Heart left ventricle (tissue), 16 donors: ENCODE measurements at places on chromosomes 3 and 15. TPM values are rescaled to one million over a fixed set of nuclear protein-coding genes. Genes with fewer than 3 reads are reported as not detected.

- DNase-seq = no peak
These were observed 179.8 kb downstream of the SLCO3A1 start for GRCh38 chr15:92033314-92033713.

Gene WDR72
- total RNA-seq = not detected

- no peak for DNase-seq
These were observed 7.3 kb upstream of the TRPM1 start for GRCh38 chr15:31108836-31109235.

Gene C2CD4B
- total RNA-seq = 8.4 TPM

- peak; percentile 72 for DNase-seq
These were observed 5.7 kb upstream of the FBLN2 start for GRCh38 chr3:13543253-13543652.

Gene HHLA2
- total RNA-seq = not detected

DNA sequence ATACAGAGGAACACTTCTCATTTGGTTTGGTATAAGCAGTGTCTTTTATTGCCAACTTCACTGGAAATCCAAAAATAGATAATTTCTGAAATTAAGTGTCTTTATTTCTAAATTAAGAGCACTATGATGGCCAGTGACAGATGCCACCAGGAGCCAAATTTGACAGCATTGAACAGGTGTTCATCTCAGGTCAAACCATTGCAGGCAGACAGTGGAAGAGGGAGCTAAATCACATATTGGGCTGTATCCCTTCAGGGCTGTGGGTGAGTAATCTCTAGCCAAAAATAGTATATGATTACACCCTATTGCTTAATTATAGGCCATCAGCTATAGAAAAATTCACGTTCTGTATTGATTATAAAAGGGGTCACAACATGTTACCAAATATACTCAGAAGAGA is 457.7 kb downstream of the NAALADL2 start:
- no peak for DNase-seq

DNA sequence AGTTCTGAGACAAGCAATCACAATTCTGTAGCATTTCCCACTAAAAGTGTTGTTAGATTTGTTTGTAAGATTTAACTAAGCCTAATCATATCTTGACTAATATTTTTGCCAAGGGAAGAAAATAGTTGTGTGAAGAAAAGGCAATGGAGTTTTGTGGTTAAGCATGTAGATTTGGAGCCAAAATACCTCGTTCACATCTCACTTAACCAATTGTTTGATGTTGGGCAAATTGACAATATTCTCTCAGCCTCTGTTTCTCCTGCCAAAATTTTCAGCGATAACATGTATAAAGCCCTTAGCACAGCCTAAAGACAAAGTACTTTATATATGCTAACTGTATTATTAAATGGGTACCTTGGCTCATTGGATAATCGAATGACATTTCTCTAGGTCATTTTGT is 20.5 kb upstream of the CDIN1 start:
- DNase-seq = no peak

Gene TMEM158
- 0.58 TPM for total RNA-seq

GRCh38 chr3:191795196-191795595 is 334.2 kb downstream of the PYDC2 start:
- DNase-seq = no peak

DNA sequence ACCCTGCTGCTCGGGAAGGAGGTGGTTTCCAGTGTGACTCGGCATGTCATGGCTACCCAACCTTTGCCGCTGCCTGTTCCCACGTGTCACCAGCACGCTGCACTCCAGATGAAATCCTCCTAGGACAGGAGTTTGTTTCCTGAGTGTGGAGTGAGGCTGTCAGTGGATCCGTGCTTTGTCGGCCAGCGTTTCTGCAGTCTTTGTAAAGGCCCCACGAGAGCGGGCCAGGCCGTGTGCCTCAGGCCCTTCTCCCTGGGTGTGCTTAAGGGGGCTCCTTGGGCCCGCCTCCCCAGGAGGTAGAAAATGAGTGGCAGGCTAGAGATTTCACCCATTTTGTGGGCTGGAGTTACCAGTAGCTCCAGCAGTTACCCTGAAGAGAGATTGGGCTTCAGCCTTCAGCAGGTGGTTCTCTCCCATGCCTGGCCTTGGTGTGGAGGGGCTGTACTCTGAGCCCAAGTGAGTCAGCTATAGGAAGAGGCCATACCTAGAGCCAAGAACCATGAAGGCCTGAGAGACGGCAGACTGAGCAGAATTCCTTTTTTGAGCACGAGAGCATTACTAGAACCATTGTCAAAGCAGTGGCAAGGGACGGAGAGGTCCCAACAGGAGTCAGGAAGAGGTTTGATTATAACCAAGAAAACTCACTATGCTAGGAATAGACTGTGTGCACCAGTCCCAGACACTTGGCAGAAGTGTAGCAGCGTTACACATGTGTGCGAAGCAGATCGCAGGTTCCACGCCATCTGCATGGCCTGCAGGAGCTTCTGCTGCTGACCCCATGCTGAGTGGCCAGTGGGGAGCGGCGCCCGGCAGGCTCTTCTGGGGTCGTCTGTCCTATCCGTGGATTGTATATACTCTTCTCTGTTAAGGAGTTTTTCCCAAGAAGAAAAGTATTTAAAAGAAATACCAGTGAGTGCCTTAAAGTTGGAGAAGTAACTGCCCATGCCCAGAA is 14.5 kb downstream of the MAP6D1 start:
- no peak for DNase-seq

GRCh38 chr3:48397767-48398681 is 26.0 kb downstream of the FBXW12 start:
- peak; percentile 15 for DNase-seq

DNA sequence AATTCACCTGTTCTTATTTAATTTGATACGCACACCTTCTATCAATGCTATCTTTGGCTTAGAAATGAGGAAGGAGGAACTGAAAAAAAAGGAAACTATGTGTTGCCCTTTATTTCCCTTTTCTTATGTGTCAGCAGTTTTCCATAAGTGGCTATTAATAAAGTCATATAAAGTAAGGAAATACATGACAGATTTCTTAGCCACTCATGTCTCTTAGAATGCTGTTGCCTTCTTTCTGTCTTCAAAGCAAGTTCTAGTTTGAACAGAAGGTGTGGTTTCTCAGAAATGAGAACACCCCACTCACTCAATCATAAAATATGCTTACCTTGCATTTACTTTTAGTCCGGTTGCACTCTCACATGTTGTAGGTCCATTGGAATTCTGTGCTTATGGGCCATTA is 640.5 kb upstream of the GRM7 start:
- DNase-seq = no peak

- no peak for DNase-seq
These were observed 25.9 kb downstream of the ETFA start for GRCh38 chr15:76285241-76285825.

- no peak for DNase-seq
These were observed 48.0 kb upstream of the PXYLP1 start for GRCh38 chr3:141183606-141184005.

GRCh38 chr3:5972586-5972985 is 785.1 kb downstream of the EDEM1 start:
- no peak for DNase-seq

GRCh38 chr3:184873141-184873540 is 61.2 kb downstream of the VPS8 start:
- no peak for DNase-seq

- DNase-seq = no peak
These were observed 784 bp upstream of the CISH start for GRCh38 chr3:50612234-50612882.

- DNase-seq = peak; percentile 69
These were observed 191.9 kb upstream of the TSC22D2 start for GRCh38 chr3:150216041-150216811.

DNA sequence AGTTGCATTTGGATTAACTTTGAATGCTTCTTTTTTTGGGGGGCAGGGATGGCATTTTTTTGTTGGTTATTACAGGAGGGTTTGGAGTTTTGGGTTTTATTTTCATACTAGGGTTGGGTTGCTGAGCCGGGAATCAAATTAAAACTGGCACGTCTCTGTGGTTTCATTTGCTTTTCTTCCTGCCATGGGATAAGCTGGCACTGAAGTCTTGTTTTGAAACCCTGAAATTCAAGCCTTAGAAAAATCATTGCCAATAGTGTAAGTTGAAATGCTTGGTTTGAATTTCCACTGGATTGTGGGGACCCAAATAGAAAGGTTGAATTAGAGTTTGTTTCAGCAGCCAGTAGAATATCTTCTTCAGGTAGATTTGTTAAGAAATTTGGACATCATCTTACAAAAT is 193.1 kb upstream of the DCBLD2 start:
- no peak for DNase-seq

DNA sequence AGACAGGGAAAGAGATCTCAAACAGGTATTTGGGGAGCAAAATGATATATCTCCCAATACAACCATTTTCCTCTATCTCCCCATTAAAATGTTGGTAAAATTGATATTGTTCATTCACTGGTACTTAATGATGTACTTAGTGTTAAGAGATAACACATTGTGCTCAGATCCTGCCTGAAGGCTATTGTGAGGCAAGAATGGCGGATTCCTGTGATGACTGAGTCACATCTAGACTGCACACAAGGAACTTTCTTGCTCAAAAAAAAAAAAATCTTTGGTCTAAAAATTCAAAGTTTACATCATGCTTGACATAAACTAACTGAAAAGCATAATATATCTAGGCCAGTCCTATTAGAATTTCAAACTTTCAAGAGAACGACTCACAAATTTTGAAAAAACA is 171.1 kb upstream of the TTC14 start:
- no peak for DNase-seq

- DNase-seq = no peak
These were observed 157.1 kb upstream of the TGFBR2 start for GRCh38 chr3:30449290-30449632.

- no peak for DNase-seq
These were observed 101.1 kb downstream of the EPHA6 start for GRCh38 chr3:96915445-96915844.

Gene TUBGCP5
- total RNA-seq = 13.0 TPM

Gene PYGO1
- total RNA-seq = 5.2 TPM

DNA sequence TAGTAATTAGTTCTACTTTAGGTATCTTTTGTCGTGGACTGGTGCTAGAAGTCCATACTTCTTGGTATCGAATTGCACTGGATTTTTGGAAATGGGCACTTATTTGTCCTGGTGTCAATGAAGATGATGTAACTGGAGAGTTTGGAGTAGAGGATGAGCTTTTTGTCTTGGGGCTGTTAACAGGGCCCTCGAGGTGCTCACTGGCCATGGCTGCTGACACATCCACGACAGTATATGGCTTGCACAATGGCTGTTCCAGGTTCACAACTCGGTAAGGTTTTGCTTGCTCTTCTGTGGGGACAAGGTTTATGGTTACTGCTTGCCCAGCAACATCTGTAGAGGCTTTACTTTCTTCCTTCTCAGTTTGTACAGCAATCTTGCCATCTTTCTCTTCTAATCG is 109.4 kb upstream of the TSPAN3 start:
- no peak for DNase-seq

GRCh38 chr3:53820084-53820483 is 26.1 kb downstream of the CHDH start:
- no peak for DNase-seq

- DNase-seq = no peak
These were observed 939 bp downstream of the PPIB start for GRCh38 chr15:64161688-64162477.

GRCh38 chr3:140530131-140530530 is 147.7 kb upstream of the TRIM42 start:
- no peak for DNase-seq

Gene CNBP
- total RNA-seq = 557 TPM

Gene PPP1R14D
- total RNA-seq = not detected

- DNase-seq = peak; percentile 59
These were observed 3.3 kb upstream of the ALAS1 start for GRCh38 chr3:52194485-52195290.

Gene CP
- total RNA-seq = 3.5 TPM

DNA sequence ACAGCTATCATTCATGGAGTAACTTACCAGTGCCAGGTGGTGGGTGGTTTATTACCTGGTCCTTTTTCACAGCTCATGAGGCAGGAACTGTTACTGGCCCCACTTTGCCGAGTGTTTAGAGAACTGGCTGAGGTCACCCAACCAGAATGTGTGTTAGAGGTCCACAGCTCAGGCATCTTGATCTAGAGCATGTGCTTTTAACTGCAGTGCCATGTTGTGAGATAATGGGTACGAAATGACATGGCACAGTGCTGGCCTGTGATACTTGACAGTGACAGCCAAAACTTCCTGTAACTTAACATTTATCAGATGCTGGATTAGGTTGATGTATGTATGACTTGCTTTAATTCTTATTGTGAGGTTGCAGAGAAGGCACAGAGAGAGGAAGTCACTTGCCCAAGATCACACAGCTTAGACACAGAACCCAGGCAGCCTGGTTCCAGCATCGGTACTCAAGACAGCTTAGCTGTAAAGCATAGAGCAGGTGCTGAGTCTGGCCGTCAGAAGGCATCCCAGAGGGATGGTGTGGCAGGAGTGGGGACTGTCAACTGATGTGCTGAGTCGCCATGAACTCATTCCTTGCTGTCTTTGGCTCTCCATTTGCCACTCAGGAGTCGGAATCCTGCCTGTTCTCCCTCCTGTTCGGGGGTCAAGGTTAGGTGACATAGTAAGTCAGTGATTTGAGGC is 9.6 kb downstream of the MCM2 start:
- DNase-seq = no peak

- no peak for DNase-seq
These were observed 41.5 kb downstream of the LYZL4 start for GRCh38 chr3:42368861-42369260.

GRCh38 chr3:18301781-18302180 is 123.4 kb downstream of the SATB1 start:
- no peak for DNase-seq

DNA sequence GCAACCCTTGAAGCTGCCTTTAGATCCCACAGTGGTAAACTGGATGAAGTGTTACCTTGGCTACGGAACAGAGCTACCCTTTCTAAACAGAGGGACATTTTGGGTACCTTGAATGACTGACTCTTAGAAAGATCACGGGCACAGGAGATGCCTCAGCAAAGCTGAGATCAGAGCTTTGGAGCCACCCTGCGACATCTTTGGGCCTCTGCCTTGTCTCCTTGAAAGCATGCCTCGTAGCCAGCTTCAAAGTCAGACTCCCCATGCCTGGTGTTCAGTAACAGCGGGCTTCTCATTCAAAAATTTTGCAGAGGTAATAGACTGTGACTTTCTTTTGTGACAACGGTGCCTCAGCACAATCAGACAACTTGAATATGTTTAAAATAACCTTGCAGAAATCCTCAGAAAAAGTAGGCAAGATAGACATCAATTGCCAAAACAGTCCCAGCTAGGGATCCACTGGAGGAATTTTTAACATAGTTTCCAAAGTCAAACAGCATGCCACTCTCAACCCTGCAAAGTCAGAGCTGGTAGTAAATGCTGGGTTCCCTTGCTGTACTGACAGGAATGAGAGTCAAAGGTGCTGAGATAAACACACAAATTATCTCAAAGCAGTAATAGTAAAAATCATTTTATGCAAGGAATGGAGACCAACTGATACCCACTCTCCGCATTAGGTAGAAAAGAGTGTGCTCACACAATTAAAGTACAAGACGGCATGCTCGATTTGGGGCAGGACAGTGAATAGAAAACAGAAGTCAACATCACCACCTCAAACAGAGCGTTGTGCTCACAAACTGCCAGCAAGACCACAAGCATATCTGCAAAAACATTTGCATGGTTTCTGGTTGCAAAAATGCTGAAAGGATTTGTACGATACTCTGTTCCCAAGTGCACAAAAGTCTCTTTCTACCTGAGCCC is 82.1 kb downstream of the MYO1E start:
- no peak for DNase-seq

GRCh38 chr3:175511219-175511785 is 652.2 kb downstream of the NAALADL2 start:
- DNase-seq = no peak

Gene KCNMB3
- 0.51 TPM for total RNA-seq
